ENCODE measurements at places on chromosomes 3 and 15.
A peak's percentile ranks its signal among the peaks of the same experiment; 100 is the strongest.

DNA sequence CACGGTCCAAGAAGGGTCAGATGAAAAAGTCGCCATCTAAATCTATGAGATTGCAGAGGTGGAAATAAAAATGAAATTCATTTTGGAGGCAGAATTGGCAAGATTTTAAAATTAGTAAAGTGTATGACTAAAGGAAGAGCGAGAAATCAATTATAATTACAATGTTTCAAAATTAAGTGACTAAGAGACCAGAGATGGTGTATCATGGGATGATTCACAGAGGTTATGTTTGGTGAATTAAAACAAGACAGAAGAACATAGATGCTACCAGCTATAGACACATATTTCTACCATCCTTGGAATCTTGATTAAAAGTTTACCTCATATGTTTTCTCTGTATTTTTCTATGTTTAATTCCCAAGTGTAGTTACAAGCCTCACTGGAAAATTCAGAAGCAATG, 308.9 kb upstream of the DNAJC19 start:
- no peak for DNase-seq

- no peak for DNase-seq
Observed at GRCh38 chr15:34933432-34933975, 36.0 kb downstream of the AQR start.

DNA sequence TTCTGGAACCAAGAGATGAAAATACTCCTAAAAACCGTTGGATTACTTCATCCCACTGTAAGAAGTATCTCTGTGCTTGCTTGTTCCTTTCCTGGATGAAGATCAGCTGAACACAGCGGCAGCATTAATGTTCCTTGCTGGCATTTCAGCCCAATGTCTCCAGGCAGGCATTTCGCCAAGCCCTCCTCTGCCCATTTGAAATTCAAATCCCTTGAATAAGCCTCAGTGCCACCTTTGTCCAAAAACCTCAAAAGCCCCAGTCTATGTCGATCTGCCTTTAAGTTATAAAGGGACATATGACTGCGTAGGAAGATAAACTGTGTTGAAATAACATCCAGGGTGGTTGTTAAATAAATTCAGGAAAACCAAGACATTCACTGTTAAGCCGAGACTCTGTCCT, 156.8 kb upstream of the PDZRN3 start:
- no peak for DNase-seq

DNA sequence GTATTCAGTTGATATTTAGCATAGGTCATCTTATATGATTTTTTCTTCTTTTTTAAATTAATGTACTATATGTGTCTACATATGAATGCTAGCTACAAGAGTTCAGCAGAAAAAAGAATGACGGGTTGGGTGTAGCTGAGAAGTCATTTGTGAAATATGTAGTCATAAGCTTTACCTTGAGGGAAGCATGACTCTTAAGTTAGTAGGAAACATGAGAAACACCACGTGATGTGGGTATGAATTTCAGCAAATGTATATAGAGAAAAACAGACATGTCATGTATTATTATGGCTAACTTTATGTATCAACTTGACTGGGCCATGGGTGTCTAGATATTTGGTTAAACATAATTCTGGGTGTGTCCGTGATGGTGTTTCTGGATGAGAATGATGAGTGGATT, 125.0 kb downstream of the RAP2B start:
- no peak for DNase-seq

DNA sequence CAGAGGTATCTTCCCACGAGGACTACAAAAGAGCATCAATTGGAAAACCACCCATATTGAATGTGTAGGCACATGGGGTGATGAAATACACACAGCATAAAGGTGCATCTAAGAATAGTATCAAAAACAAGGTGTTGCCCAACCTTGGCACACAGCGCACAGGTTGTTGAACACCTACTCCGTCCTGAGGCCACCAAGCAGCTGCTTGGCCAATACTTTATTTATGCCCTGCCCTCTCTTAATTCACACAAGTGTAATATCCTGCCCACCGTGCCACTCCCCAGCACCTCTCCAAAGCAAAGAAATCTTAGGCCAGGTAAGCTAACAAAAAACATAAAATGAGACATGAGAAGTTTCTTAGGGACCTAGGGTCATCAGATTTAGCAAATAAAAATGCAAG, 31.2 kb downstream of the WWTR1 start:
- DNase-seq: no peak

GRCh38 chr3:129606636-129607390, at the start of gene PLXND1:
Gene PLXND1 (minus strand): TSS chr3:129606676. CDS start chr3:129606639, 37 bp downstream.
- peak; percentile 71 for DNase-seq

DNA sequence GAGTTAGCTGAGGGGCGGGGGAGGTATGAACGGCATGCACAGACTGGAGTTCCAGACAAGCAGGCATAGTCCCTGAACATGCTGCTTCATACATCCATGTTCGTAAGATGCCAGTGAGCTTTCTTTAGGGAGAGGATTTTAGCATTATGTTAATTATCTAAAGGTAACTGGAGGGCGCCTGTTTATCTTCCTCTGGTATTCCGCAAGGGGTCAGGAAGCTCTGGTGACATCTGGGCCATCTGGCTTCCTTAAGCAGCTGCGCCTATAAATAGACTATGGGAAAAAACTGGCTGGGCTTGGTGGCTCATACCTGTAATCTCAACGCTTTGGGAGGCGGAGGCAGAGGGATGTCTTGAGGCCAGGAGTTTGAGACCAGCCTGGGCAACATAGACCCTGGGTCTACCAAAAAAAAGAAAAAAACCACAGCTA, 1.5 kb upstream of the FBXO22 start:
- DNase-seq: no peak

- no peak for DNase-seq
Observed at GRCh38 chr15:75584121-75584520, 5.0 kb upstream of the PTPN9 start.

DNA sequence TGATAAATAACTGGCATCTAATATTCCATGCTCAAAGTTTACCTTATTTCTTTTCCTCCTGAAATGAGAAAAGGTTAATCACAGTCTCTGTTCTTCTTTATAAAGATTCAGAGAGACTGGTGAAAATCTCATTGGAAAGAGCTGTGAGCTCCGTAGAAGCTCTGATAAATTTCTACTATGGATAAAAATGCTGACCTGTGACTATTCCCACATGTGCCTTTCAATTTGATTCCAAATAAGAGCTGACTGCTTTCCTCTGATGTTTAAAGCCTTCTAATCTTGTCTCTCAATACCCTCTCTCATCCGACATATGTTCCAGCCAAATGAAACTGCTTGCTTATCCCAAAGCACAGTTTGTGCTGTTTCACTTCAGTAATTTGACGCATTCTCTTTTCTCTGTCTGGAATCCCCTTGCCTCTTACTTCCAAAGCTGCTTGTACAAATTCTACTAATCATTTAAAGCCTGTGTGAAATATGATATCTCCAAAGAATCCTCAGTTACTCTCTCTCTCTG, 130.1 kb downstream of the RTP4 start:
- no peak for DNase-seq

DNA sequence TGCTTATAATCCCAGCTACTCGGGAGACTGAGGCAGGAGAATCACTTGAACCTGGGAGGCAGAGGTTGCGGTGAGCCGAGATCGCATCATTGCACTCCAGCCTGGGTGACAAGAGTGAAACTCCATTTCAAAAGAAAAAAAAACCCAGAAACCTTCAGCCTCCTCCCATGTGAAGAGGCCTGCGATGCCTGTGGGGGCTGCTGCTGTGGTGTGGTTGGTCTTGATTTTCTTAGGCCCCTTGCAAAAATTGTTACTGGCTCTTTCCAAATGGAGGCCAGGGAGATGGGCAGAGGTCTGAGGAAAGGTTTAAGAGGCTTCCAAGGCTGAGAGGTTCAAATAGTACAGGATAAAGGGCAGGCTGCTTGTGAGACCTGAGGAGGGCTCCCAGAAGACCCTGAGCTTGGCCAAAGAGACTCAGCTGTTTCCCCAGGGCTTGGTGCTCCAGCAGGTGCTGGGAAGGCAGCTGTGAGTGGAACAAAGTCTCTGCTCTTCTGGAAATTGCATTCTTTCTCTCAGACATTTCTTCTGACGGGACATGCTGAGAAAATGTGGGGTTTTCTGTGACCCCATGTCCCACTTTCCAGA, 18.4 kb downstream of the GCSAM start:
- no peak for DNase-seq

- DNase-seq: peak; percentile 47
Observed at GRCh38 chr3:149566292-149566975, 91.4 kb downstream of the WWTR1 start.

DNA sequence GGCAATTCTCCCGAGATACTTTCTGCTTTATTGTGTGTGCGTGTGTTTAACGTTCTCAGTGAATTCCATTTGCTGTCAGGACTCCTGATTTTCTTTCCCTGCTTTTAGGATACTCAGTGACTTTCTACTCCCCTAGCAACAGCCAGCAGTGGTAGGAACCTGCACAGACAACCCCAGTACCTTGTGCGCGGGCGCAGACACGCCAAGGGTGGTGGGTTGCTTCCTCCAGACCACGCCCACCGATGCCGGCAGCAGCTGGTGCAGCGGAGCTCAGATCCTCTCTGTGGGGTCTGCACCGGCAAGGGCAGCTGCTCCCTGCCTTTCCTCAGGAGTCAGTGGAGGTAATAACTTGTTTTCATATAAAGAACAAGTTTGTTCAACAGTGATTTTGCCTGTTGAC, 225.1 kb upstream of the NDN start:
- no peak for DNase-seq

- DNase-seq: no peak
Observed at GRCh38 chr3:133386876-133387275, 13.0 kb upstream of the BFSP2 start.

DNA sequence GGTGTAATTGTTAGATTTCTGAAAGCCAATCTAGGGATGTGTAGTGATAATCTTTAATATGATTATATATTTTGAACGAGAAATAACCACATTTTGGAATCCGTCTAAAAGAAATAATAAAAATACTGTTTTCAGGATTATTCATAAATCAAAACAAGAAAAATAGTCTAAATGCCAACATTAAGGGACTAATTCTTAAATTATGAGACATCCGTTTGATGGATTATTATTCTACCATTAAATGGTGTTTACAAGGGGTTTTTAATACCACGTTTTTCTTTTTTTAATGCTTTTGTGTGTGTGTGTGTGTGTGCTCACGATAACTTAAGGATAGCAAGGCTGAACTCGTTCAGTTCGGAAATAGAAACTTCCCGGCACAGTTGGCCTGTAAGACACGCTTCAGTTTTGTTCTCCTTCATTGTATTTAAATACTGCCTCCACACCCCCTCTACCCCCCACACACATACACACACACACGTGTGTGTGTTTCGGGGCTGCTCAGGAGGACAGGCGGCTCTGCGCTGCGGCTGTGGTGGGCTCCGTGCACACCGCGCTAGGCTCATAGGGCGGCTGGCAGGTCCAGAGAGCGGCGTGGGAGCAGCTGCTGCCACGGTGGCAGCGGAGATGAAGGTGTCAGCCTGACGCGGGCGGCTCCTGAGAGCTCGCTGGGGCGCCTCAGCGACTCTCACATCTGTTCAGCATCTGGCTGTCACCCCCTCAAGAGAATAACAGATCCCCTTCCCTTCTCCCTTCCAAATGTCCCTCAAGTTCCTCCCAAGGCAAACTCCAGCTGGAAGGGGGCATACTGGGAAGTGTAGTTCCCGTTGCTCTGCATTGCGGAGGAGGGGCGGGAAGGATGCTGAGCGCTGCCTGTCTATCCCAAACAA, 23.0 kb upstream of the ANP32A start:
- peak; percentile 5 for DNase-seq

DNA sequence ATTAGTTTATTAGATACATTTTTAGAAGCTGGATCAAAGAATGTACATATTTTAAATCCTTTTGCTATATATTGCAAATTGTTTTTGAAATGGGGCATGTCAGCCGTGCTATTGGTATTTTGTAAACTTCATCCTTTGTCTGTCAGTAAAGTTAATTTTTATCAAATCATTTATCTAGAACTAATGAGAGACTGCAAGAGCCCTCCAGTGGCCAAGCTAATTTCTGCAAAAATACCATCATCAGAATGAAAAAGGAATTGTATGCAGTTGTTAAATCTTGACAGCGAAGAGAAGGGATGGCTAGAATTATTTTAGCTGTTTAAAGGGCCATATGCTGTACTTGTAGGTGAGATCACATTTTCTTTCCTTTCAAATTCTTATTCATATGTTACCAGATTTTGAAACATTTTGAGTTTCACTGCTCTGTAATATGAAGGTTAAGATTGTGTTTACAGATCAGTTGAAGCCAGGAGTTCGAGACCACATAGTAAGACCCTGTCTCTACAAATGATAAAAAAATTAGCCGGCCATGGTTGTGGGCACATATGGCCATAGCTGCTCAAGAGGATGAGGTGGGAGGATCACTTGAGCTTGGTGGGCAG, 8.1 kb upstream of the CLDN11 start:
- peak; percentile 36 for DNase-seq

- peak; percentile 53 for DNase-seq
Observed at GRCh38 chr3:143120716-143121240, 1.2 kb downstream of the CHST2 start.

DNA sequence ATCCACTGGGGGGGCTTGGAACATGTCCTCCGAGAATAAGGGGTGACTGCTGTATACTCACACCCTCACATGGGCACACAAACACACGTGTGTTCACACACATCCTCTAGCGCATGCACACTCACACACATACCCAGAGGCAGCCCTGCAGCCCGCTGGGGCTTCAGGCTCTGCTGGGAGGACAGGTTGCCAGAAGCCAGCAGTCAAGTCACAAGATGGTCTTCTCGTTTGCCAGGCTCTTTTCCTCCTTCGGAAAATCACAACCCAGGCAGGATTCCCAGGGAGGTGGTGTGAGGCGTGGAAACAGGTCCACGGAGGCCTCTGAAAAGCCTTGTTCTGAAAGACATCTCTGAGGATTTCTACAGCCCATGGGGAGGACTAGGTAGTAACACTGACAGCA, 26.8 kb downstream of the MEGF11 start:
- no peak for DNase-seq

GRCh38 chr3:99949956-99950670, 132.5 kb downstream of the CMSS1 start:
- no peak for DNase-seq

GRCh38 chr3:16907243-16907642, 22.5 kb downstream of the PLCL2 start:
- DNase-seq: peak; percentile 21

DNA sequence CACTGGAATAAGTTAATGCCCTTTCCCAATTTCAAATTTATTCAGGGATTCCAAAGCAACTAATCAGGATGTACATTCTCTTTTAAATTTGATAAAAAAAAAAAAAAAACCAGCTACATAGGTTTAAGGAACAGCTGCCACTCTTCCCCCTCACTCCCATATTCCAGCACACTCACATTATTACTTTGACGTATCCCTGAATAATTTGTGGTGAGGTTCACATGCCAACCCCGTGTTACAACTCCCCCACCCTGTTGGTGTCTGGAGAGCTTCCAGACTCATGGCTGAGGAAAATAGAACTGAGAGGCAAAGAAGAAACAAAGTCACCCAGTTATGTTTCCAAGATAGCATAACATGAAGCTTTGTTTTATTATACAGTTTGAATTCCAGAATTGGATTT, 300.5 kb upstream of the MME start:
- DNase-seq: peak; percentile 60

- DNase-seq: peak; percentile 7
Observed at GRCh38 chr3:119794971-119795612, 13.2 kb downstream of the NR1I2 start.
